K562 (cell line): ENCODE measurements at places on chromosomes 6 and 20.

DNA sequence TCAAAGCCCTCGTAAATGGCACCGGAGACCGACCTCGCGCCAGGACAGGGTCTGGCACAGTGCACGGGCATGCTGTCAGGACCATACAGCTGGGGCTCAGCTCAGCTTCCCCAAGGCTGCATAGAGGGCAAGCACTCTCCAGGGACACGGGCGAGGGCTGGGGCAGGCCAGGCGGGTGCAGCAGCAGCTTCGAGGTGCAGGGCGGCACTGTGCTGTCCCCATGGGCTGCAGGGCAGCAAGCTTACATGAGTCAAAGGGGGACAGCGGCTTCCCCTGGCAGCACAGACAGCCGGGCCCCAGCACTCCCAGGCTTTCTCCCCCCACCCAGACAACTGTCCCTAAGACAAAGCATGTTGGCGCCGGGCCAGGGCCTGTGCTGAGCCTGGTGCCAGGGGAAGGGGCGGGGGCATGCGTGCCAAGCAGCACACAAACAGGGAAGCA lies 25.7 kb downstream of the PSMG4 start:
- DNase-seq: no peak

GRCh38 chr6:8462169-8462568 lies 26.8 kb upstream of the SLC35B3 start:
- DNase-seq: no peak

GRCh38 chr6:106094261-106094963 lies 8.3 kb downstream of the PRDM1 start:
- no peak for DNase-seq

DNA sequence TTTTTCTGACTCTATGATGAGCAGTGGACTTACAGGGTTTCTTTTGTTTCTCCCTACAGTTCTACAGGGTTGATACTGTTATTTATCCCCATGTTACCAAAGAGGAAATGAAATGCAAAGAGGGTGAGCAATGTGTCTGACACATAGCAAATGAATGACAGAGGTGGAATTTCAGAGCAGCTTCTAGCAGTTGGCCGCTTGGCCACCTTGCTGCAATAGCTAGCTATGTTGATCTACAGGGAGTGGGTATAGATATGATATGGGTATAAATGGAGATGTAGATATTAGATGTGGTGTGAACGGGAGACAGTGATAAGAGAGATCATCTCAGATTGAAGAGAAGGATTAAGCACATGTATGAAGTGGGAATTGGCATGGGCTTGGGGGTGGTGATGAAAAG lies 10.9 kb upstream of the SLC22A3 start:
- no peak for DNase-seq

DNA sequence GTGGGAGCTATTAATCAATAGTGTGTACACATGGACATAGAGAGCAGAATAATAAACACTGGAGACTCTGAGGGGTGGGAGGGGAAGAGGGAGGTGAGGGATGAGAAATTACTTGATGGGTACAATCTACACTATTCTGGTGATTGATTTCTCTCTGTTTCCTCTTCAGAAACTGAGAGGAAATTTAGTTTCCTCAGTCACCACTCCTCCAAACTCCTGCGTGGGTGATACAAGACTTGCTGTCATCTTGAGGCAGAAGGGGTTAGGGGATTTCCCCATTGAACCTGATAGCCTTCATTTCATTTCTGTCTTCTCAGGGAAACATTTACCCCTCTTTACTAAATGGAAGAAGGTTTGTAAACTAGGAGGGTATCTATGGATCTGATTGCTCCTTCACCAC lies 84.3 kb upstream of the ESR1 start:
- no peak for DNase-seq

- DNase-seq: no peak
Measured at GRCh38 chr20:36519012-36519719, 22.2 kb upstream of the MYL9 start.

- no peak for DNase-seq
Measured at GRCh38 chr20:43988451-43988850, 73.8 kb downstream of the TOX2 start.

GRCh38 chr6:23176883-23177282 lies 607.5 kb downstream of the HDGFL1 start:
- no peak for DNase-seq

GRCh38 chr6:32816746-32817204 lies at the start of gene HLA-DOB:
Gene HLA-DOB (minus strand): TSS chr6:32817002. CDS start chr6:32816951, 51 bp downstream.
- DNase-seq: no peak

GRCh38 chr6:121670511-121670910 lies 235.1 kb downstream of the GJA1 start:
- no peak for DNase-seq

GRCh38 chr6:4084444-4085331 lies 5.8 kb upstream of the FAM217A start:
- DNase-seq: no peak

- no peak for DNase-seq
Measured at GRCh38 chr6:109632405-109632804, 58.6 kb downstream of the AK9 start.

- DNase-seq: no peak
Measured at GRCh38 chr6:112384511-112384910, 37.4 kb downstream of the RFPL4B start.

DNA sequence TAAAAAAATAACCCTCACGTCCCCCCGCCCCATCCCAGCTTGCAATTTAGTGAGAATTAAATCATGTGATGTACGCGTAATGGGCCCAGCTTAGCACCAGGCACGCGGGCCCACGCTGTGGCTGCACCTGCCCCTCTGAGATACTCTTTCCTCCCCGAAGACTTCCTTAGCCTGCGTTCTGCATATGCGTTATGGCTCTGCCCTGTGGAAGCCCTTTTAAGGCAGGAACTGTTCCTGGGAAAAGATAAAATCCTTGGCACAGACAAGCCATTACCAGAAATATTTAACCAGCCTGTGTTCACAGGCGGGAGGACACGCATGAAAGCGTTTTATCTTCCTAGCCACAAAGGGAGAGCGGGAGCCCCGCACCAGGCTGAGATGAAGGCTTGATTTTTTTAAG lies 311.0 kb downstream of the LRFN2 start:
- DNase-seq: no peak

- DNase-seq: peak; percentile 91
Measured at GRCh38 chr6:41786451-41787218, 859 bp upstream of the TOMM6 start.

DNA sequence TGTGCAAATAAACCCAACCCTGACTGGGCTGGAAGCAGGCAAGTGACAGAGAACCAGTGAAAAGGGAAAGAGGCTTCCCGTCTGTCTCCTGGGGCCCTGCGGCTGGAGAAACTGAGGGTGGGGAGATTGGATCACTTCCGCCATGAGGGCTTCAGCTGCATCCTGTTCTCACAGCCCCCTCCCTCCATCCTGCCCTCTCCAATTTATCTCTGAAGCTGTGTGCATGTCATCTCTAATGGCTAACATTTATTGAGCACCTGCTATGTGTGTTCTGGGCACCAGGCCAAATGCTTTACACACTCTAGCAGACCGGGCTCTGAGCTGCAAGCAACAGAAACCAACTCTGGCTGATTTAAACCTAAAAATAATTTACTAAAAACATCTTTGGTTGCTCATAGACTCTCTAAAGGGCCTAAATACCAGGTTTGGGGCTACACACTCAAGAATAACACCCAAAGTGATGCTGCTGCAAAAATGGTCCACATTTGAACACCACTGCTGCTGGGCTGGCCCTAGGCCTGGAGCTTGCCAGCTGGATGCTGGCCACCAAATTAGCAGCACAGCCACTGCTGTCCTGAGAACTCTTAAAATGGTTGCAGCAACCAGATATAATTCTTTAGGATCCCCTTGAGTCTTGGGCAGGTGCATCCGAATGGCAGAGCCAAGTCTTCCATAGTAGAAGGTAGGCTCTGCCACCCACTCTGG lies 123.6 kb upstream of the LRFN2 start:
- DNase-seq: no peak

DNA sequence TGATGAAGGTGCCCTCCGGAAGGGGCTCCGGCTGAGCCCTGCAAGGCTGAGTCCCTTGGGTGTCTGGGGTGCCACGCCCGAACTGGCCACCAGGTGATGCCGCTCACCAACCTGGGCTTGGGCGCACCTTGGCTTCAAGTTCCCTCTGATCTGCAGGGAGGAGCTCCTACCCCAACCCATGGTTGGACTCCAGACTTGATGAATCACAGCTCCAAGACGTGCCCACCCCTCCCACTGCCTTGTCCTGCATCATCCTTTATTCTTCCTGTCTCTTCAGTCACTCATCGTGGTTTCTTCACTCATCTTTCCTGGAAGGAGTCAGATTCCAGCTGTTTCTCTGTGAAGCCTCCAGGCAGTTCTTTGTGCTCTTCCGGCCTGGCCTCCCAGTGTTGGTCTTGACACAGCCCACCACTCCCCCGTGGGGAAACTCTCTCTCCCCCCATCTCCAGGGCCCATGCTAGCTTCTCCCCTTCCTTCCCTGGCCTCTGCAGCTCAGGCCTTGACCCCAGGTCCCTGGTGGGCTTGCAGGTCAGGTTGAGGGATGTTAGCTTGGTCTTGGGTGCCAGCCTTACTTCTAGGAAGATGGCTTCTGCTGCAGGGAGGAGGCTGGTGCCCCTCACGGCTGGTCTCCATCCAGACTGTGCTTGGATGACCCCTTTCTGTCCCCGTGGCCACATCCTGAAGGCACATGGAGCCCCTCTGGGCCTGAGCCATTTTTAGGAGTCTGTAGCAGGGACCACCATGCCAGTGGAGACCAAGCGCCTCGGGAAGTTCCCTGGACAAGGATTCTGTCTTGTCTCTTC lies 2.6 kb upstream of the ZBP1 start:
- peak; percentile 63 for DNase-seq

DNA sequence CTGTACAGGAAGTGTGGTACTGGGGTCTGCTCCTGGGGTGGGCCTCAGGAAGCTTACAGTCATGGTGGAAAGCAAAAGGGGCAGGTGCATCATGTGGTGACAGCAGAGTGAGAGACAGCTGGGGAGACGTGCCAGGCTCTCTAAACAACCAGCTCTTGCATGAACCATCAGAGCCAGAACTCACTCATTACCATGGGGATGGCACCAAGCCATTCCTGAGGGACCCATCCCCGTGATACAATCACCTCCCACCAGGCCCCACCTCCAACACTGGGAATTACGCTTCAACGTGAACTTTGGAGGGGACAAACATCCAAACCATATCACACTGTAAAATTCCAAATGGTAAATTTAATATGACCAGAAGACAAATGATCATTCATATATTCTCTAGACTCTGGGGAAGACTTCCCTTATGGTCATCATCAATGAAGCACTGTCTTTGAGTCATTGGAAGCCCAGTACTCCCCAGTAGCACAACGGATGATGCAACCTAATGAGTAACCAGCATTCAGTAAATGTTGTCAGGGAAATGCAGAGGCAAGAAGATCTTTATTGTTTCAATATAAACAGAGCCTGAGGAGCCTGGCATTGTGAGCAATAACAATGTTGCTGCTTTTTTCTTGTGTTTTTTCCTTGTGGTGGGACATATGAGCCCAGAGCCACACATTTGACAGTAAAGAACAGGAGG lies 48.2 kb upstream of the RALY start:
- no peak for DNase-seq

- DNase-seq: no peak
Measured at GRCh38 chr6:36691612-36692011, 6.0 kb upstream of the RAB44 start.

- DNase-seq: no peak
Measured at GRCh38 chr6:164795056-164795815, 514.2 kb downstream of the C6orf118 start.

DNA sequence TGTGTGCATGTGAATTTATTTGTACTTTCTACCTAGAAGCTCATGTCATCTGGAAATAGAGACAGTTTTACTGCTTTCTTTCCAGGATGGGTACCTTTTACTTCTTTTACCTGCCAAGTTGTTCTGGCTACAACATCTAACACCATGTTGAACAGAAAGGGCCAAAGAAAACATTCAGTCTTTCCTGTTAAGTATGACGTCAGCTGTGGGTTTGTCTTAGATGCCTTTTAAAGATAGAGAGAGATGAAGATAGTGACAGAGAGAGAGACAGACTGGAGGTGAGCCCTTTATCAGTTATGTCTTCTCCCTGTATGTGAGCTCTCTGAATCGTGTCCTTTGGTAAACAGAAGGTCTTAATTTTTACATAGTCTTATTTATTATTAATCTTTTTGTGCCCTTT lies 3.4 kb upstream of the DACT2 start:
- no peak for DNase-seq

DNA sequence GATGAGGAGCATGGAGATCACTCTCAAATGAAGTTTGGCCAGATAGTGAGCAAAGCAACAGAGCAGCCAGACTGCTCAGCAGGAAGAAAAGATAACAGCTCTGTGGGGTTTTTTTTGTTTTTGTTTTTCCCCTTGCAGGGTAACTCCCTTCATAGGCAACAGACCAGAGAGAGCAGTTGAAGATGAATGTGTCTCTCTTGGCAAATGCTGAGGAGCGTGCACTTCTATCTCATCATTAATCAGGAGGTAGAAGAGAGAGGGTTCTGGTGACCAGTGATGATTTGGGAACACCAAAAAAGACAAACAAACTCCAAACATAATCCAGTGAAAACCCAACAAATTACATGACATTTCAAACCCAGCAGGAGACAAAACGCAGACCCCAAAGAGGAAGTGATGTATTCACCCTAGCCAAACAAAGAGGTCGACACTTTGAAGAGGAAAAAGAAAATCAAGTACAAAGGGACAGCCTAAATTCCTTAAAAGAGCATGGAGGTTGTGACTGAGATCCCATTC lies 66.2 kb upstream of the RREB1 start:
- peak; percentile 76 for DNase-seq

DNA sequence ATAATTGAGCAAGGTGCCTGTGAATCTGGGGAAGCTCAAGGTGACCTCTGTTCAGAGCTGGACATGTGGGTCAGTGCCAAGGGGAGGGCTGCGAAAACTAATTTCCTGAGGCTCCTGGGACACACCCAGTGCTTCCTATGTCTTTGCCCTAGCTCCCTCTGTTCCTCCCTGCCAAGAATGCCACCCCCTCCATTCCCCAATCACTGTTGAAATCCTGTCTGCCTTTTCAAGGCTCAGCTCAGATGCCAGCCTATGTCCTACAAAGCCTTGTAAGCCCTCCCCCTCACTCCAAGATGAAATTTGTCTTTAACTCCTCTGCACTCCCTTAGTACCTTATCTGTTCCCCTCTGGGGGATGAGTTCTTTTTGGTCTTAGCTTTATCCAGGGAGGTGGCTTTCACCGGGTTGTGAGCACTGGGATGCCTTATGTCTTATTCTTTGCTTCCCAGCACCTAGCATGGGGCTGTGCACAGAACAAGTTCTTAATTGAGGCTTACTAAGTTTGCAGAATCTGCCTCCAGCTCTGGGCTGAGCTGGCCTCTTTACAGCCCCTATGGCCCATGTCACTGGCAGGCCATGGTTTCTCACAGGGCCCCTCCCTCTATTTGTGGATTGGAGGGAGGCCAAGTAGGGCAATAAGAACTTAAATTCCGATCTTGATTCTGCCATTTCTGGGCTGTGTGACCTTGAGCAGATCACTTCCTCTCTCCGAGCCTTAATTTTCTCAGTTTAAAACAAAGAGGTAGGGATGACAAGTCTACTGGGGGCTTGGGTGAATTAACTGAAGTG lies 51.5 kb upstream of the EPB41L1 start:
- DNase-seq: no peak

GRCh38 chr6:31007694-31008093 lies 2.6 kb upstream of the MUC22 start:
- DNase-seq: no peak

- DNase-seq: peak; percentile 25
Measured at GRCh38 chr20:4670469-4670868, 51.2 kb upstream of the PRND start.

GRCh38 chr20:17227219-17227575 lies 357 bp downstream of the PCSK2 start:
- no peak for DNase-seq
